RPMI7951 (cell line): ENCODE measurements at places on chromosomes 5 and 9. TPM values are rescaled to one million over a fixed set of nuclear protein-coding genes. Genes with fewer than 3 reads are reported as not detected.

The ADAMTS13 gene
- not detected in 2 replicates for total RNA-seq

DNA sequence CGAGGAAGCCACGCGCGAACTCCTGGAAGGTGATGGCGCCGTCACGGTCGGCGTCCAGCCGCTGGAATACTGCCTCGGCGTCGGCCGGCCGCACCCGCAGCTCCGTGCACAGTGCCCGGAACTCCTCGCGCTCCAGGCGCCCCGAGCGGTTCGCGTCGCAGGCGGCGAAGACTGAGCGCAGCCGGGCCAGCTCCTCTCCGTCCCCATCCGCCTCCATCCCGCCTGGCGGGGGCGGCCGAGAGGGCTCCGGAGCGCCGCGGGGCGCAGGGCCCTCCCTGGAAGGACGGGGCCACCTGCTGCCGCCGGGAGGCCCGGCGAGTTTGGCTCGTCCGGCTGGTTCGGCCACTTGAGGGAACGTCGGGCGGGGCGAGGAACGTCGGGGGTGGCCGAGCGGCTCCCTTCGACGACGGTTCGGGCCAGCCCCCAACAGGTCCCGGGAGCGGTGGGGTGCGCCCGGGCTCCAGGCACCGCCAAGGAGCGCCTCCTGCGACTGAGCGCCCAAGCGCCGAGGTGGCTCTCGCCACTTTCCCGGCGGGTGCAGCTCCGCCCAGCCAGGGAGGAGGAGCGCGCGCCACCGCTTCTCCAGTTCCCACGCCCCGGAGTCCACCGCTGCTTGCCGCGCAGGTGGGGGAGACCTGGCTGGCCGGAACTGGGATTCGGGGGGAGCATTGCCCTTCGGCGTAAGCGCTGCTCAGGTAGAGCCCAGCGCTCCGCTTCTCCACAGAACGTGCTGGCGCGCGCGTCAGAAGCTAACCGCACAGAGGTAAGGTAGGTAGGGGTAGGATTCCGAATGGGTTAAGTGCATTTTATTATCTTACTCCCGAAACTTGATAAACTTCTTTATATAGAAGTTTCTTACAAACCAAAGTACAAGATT, at the start of gene RASEF:
Gene RASEF, minus strand, starts transcription at position 492 of the 877 bp plus-strand sequence. Its CDS starts 275 bp downstream, at position 217.
- peak; percentile 32 for DNase-seq

The SV2C gene
- total RNA-seq, result under 0.01 TPM in 1 of 2 replicates, not detected in the other

- peak; percentile 27 for DNase-seq
Measured at GRCh38 chr9:17824191-17824590, 245.3 kb downstream of the SH3GL2 start.

DNA sequence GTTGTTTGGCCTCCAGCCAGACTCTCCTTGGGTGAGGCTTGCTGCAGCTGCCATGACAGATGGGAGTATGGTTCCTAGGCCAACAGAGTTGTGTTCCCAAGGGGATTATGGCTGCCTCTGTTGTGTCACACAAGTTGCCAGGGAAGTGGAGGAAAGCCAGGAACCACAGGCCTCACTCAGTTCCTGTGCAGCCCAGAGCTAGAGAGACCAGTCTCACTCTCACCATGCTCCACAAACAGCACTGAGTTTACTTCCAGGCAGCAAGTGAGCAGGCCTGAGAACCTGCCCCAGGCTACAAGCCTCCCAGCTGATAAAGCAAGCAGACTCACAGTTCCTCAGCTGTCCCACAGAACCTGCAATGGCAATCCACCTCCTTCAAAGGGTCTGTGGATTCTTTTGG, 273.6 kb upstream of the TAS2R1 start:
- DNase-seq, result no peak

DNA sequence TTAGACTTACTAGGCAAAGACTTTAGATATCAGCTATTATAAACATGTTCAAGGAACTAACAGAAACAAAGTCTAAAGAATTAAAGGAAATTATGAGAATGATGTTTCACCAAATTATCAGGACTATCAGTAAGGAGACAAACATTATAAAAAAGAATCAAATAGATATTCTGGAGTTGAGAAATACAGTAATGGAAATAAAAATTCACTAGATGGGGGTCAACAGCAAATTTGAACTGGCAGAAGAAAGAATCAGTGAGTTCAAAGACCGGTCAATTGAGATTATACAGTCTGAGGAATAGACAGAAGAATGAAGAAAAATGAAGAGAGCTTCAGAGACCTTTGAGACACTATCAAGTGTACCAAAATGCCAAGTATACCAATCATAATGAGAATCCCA, 9.6 kb upstream of the IL13 start:
- no peak for DNase-seq

- peak; percentile 99 for DNase-seq
Measured at GRCh38 chr5:136058039-136058971, 29.5 kb downstream of the TGFBI start.

GRCh38 chr9:38435521-38435920, 11.3 kb upstream of the IGFBPL1 start:
- no peak for DNase-seq

DNA sequence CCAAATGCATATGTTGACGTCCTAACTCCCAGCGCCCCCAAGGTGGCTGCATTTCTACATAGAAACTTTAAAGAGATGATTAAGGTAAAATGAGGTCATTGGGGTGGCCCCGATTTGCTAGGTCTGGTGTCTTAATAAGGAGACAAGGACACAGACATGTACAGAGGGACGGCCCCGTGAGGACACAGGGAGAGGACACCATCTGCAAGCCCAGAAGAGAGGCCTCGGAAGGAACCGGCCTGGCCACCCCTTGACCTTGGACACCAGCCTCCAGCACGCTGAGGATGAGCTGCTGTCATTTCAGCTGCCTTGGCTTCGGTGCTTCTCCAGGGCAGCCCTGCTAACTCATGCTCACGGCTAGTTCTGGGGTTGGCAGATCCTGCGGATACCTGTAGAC, 73.2 kb downstream of the MRPL36 start:
- no peak for DNase-seq

The CHD1 gene
- 23.9 and 24.4 TPM in 2 replicates for total RNA-seq

The BOD1 gene
- 50.3 and 63.8 TPM in 2 replicates for total RNA-seq

DNA sequence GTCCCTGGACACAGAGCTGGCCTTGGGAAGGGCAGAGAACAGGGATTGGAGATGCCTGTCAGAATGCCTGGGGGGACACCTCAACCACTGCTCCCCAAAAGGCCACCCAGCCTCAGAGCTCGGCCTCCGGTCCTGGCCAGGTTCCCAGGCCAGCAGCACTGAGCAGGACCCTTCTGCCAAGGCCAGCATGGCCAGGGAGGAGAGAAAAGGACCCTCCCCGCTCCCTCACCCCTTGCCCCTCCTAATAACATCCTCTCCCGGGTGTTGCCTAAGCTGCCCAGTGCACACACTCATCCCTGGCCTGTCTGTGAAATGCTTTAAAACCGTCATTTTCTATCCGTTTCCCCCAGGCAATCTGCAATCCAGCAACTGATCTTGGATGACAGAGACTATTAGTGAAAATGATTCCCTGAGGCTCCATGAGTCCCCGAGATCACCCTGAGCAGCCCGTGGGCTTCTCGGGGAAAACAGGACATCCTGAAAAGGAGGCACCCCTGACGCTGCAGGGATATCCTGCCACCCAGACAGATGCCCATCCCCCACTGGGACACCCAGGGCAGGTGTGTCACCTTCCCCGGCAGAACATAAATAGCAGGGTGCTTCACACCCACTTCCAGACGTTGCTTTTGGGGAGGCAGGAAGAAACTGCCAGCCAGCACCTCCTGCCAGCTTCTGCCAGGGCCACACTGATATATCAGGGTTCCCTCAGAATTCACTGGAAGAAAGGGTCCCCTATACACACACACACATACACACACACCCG, 75.3 kb downstream of the ADAMTS2 start:
- peak; percentile 30 for DNase-seq

DNA sequence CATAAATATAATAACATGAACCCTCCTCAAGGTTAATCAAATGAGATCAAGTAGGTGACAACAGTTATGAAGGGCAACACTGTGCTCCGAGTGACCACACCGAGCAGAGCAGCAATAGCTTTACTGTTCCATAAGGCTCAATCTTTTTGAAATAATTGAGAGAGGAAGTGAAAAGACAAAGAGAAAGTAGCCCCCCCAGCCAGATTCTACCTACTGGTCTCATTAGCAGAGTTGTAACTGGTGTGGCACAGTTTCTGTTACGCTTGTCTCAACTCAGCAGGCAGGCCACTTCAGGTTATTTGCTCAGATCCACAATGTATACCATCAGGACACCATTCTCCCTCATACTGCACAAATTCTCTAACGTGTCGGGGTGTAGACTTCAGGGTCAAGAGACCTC, 14.0 kb downstream of the PRUNE2 start:
- DNase-seq, result no peak

GRCh38 chr9:83239747-83240146, 176.8 kb upstream of the RASEF start:
- DNase-seq, result no peak

- DNase-seq, result no peak
Measured at GRCh38 chr5:95672641-95673040, 10.2 kb downstream of the SPATA9 start.

DNA sequence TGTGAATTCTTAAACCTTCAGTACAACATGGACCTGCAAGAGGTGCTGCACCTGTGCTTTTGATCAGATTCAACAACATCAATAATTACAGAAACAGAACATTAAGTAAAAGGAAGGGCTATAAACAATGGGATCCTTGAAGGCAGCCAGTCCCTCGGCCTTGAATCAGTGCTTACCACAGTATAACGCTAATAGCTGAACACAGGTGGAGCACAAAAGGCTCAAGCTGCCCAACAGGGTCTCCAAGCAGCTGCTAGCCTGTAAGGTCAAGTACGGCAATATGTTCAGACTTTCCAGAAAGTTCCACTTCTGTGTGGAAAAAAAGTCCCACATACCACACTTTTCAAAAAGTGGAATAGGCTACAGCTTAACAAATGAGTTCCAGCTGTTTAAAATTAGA, 61.9 kb upstream of the ITGA1 start:
- DNase-seq, result peak; percentile 50

DNA sequence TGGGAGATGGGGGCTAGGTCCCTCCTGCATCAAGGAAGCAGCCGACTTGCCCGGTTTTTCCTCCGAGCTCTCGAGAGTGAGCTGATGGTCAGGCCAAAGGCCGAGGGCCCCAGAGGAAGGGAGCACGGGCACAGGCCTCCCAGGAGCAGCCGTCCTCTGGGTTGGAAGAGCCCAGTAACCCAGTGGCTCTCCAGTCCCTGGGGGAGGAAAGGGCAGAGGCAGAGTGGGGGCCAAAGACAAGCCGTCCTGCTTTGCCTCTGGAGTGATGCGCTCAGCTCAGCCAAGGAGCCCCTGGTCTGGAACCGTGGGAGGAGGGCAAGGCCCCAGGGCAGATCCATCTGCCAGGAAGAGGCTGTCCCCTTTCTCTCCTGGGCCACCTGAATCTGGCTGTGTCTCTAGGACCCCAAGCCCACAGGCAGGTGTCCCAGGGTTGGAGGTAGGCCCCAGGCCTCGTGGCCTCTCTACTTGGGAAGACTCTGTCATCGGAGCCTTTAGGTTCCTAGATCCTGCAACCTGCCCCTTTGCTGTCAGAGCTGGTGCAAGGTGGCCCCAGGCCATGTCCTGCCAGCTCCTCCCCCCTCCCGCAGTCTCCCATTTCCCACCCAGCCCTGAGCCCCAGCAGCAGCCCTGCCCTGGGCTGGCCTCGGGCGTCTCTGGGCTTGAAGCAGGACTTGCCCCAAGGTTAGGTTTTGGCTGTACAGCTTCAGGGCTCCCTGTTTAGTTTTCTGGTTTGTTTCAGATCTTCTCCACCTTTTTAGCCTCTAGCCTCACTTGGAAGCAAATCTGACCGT, 224.1 kb downstream of the CACNA1B start:
- no peak for DNase-seq

The GHR gene
- under 0.01 and 0.20 TPM in 2 replicates for total RNA-seq

DNA sequence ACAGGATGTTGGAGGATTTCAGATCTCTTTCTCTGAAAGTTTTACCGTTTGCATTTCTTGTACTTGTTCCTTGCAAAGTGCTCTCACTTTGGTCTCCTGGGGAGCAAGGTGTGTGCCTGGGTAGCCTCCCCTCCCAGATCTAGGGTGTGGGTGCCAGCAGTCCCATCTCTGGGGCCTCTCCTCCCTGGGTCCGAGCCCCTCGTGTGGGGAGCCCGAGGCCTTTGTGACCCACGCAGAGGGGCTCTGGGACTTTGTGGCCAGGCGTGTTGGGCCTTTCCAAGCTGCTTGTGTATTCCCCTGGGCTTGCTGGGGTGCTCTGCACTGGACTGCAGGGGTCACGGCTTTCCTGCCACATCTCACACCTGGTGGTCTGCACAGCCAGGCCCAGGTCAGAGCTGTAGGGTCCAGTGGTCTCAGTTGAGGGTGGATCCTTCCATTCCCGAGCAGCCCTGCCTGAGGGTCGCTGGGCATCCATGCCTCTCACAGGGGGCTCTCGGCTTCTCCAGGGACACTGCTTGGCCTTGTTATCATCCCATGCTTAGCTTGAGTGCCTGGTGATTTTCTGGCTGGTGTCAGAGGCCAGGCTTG, 96.3 kb downstream of the CACNA1B start:
- DNase-seq, result no peak

DNA sequence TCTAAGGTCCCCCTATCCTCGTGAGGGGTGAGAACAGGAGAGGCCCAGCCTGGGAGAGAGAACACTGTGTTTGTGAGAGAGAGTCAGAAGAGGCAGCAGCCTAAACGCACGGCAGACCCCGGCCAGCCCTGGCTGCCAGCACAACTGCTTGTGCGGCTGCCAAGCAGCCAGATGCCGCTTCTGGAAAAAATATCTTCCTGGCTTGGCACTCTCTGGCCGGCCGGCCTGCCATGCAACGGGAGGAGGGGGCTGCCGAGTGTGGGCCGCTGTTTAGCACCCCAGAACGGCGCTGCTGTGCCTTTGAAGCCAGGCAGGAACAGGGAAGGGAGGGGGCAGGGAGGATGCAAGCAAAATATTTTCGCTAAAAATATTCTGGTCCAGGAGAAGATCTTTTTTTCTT, 105.0 kb downstream of the FGF18 start:
- no peak for DNase-seq

DNA sequence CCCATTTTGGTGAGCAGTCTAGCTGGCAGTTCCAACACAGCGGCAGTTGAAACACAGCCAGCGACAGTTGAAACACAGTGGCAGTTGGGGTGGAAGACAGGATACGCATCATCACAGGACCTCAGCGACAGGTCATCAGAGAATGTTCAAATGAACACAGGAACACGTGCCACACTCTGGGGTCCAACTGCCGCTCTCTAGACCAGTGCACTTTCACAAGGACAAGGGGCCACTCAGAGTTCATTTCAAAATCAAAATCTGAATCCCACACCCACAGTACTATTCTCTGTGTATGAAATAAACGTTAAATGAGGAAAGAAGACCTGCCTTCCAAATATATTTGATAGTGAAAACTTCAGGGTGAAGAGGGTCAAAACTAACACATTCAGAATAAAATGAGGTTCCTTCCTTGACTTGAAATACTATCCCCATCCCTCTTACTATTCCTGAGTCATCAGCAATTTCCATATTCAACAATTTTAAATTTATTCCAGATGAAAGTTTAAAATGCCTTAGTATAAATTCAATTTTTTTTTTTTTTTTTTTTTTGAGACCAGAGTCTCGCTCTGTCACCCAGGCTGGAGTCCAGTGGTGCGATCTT, 53.0 kb upstream of the SIMC1 start:
- peak; percentile 32 for DNase-seq

GRCh38 chr9:25733336-25733982, 55.2 kb upstream of the TUSC1 start:
- no peak for DNase-seq
